ENCODE measurements at places on chromosomes 13 and 19.

GRCh38 chr19:13850910-13851733 is 25.8 kb upstream of the NANOS3 start:
- no peak for DNase-seq

DNA sequence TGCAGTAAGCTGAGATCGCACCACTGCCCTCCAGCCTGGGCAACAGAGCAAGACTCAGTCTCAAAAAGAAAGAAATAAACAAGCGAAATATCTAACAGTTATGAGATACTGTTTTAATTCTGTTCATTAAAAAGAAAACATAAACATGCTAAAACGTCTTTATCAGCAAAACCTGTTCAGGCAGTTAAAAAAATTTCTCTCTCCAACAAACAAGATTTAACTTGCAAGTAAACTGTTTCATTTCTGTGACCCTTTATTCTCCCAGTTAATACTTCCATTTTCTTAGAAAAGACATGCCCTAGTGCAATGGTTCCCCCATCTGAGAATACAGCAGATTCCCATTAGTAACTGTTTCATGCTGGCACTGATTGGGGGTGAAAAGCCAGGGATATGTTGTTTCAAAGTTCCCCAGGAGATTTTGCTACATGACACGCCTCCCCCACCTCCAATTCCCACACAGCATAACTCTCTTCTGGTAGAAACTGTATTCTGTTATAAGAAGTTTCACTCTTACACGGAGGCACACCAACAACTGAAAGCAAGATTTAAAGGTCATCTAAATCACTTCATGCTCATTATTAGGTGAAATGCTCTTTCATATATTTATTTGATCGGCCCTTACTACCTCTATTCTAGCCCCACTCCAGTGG is 24.4 kb downstream of the ELF1 start:
- no peak for DNase-seq

GRCh38 chr19:13920940-13921747 is 15.1 kb downstream of the CC2D1A start:
- no peak for DNase-seq

DNA sequence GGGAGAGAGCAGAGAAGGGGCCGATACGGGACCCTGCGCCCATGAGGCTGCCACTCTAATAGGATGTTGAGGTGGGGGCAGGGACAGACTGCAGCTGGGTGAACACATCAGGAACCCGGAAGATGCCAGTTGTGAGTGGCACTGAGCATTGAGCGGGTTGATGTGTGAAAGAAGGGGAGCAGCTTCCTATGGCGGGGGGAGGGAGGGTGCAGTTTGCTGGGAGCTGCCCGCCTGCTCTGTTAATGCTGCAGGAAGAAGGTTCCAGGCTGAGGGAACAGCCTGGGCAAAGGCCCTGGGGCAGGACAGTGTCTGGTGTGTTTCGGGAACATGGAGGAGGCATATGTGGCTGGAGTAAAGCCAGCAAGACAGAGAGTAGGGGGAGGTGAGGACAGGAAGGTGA is 29.8 kb downstream of the DNM2 start:
- no peak for DNase-seq

GRCh38 chr19:52234406-52234805 is 35.0 kb upstream of the ZNF766 start:
- no peak for DNase-seq

GRCh38 chr13:56066321-56066720 is 1074.4 kb upstream of the PRR20A start:
- DNase-seq: no peak

Data from NCI-H2081 treated with DMSO at 0.1 percent for 48 hours (cell line).